ENCODE measurements at places on chromosomes 7 and 10.

DNA sequence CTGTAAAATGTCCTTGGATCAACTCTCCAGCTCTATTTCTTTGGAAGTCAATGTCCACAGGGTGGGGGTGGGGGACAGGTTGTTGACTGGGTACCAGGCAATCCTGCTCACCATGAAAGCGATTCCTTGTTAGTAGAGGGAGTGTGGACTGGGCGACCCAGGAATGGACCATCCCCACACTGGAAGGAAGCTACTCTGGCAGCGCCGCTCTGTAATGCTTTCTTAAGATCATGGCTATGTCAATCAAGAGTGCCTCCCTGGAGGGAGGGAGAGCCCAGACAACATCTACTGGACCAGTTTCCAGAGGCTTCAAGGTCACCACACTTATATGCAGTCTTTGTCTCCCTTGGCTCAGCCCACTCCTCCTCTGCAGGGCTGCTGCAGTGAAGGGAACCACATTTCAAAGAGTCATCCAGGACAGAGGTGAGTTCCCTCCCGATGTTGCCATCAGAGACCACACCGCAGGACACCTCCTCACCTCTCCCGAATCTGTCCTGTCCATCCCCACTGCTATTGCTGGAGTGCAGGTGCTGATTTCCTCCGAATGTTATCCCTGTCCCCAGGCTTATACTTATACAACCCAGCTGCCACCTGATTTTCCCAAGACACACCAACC, 6.9 kb downstream of the GIMAP5 start:
- DNase-seq: no peak

GRCh38 chr10:123552760-123553554, 113.2 kb upstream of the GPR26 start:
- DNase-seq: no peak

GRCh38 chr10:118107541-118107940, 60.8 kb upstream of the RAB11FIP2 start:
- DNase-seq: no peak

DNA sequence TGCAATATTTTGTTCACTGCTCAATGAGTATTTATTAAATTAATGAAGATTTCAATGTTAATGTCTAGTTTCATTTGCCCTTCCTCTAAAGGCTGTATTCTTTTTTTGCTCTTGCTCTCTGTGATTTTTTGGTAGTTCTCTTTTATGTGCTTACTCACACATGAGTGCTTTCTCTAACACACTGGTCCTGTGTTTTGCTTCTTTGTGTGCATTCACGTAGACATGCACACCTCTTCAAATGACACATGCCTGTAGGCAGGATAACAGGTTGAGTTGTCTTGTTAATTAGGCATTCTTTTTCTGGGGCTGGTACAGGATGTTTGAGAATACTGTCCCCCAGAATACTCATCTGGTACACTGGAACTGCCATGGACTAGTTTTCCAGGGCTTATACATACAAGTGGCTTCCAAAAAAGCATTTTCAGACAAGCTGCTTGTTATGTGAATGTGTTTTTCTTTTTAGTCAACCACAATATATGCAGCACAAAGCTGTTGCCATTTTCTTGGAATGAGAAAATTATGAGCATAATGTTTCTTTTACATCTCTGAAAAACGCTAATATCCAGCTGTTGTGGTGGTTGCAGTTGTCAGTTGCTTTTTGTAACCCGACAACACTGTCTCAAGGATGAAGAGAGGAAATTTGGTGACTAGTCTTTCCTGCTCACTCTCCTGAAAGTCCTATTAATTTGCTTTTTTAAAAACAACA, 416.4 kb downstream of the AUTS2 start:
- DNase-seq: no peak

DNA sequence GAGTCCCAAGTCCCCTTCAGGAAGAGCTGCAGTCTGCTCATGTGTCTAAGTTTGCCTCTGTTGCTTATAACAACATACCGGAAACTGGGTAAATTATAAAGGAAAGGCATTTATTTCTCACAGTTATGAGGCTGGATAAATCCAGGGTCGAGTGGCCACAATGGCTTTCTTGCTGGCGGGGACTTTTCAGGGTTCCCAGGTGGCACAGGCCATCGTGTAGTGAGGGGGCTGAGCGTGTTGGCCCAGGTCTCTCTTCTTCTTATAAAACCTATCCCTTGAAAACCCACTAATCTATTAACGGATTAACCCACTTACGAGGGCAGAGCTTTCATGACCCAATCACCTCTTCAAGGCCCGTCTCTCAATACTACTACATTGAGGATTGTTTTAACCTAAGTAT, 8.7 kb downstream of the VIPR2 start:
- DNase-seq: no peak

DNA sequence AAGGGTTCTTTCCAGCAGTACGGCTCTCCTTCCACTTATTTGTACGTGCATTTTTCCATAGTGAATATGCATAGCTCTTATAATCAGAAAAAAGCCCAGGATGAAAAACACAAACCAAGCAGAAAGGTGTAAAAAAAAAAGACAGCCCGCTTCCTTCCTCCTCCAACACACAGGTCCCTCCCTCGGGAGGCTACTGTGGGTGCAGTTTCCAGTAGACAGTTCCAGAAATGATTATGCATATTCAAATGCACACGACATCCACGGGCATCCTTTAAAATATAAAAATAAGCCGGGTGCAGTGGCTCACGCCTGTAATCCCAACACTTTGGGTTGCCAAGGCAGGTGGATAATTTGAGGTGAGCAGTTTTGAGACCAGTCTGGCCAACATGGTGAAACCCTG, 59.9 kb downstream of the TNRC18 start:
- DNase-seq: no peak

DNA sequence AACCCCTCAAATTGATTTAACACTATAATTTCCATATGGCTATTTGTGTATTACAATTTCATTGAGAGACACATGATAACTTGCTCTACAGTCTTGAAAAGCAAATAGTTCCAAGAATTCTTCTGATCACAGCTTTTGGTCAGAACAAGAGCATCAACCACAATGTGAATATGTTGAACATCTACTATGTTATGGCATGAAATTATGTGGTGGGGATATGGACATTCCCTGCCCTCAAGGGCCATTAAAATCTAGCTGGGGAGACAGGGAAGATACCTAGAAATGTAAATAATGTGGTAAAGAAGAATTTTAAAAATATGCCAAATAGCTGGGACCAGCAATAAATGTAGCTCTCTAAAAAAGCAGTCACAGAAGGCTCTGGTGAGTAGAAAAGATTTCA, 262.2 kb downstream of the FZD1 start:
- no peak for DNase-seq
